Astrocyte (in vitro differentiated cells and primary cell): ENCODE measurements at places on chromosomes 7 and 10.

DNA sequence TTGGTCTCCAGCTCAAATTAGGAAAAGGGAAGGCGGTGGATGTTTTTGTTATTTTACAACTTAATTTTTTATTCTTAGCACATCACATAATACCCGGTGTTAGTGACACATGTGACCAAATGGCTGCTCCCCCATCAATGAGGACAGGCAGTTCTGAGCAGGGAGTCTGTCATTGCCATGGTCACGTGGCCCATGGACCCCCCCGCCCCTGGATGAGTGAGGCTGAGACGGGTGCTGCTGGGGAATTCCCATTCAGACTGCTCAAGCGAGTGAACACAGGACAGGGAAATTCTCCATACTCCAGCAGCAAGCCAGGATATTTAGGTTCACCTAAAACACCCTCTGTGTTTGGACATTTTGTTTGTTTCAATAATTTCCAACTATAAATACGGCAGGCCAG lies 34.7 kb upstream of the SLC35B4 start:
- DNase-seq: no peak

GRCh38 chr7:100959894-100960293 lies 9.5 kb upstream of the MUC12 start:
- no peak for DNase-seq

DNA sequence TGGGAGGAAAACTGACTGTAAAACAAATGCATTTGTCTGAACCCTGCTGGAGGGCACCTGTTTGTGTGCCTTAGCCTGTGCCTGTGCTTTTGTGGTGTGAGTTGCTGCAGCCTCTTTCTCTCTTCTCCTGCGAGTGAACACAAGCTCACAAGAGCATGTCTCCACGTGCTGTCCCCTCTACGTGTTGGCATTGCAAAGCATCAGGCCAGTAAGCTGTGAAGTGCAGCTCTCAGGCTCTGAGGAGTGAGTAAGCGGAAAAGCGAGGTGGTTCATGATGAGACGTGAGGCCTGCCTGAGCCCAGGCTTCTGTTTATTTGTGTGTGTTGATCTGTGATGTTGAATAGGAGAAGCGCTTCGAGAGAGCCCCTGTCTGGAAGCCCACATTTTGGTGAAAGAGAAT lies 85.6 kb upstream of the PDCD4 start:
- DNase-seq: no peak

GRCh38 chr10:95355301-95355700 lies 64.5 kb upstream of the PDLIM1 start:
- DNase-seq: peak; percentile 42

DNA sequence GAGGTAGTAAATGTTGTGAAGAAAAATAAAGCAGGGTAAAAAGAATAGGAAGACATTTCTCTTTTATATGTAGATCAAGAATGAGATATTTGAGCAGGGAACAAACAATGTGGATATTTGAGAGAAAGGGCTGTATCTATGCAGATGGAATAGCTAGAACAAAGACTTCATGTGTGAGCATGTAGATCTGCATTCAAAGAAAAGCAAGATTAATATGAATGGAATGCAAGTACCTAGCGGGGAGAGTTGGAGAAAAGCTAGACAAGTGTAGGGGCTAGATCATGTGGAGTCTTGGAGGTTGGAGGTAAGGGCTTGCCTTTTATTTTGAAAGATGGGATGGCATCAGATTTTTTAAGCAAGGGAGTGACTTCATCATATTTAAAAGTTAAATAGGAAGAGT lies 27.1 kb downstream of the SHOC2 start:
- DNase-seq: no peak

GRCh38 chr7:52233248-52233647 lies 802.2 kb upstream of the POM121L12 start:
- no peak for DNase-seq

DNA sequence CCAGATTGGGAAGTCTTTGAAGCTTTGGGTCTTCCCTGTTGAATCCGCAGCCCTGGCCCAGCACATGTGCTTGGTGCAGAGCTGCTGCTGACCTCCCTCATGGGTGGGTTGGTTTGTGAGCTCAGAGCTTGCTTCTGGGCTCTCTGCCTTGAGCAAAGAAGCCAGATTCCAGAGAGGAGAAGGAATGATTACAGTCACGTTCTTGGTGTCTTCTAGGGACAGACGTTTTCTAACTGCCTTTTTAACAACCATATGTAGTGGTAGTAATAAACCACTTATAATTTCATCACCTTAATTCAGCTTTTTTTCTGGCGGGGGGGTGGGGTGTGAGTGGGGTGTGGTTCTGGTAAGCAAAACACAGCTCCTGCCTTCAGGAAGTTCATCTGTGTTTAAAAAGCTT lies 39.5 kb downstream of the LRMDA start:
- DNase-seq: no peak

DNA sequence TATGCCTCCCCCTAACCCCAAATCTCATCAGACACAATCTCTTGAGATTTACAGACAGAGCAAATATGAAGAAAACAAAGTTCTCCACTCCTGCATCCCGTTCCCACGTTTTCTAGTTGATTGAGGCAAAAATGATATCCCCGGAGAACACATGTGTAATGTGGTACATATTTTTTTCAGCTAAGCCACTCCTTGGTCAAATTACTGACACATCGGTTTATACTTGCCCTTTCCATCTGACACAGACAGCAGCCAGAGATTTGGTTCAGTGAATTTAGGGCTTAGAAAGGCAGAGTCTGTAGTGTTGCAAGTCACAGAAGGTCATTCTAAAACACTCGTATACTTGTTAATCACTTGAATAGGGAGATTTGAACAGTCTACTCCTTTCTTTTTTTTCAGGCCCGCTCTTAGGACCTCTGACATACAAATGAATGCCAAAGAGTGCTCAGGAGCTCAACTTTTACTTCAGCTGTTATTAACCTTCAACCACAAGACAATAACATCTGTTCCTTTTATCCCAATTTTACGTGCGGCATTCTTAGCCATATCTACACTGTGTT lies 1.8 kb upstream of the DDX50 start:
- no peak for DNase-seq

DNA sequence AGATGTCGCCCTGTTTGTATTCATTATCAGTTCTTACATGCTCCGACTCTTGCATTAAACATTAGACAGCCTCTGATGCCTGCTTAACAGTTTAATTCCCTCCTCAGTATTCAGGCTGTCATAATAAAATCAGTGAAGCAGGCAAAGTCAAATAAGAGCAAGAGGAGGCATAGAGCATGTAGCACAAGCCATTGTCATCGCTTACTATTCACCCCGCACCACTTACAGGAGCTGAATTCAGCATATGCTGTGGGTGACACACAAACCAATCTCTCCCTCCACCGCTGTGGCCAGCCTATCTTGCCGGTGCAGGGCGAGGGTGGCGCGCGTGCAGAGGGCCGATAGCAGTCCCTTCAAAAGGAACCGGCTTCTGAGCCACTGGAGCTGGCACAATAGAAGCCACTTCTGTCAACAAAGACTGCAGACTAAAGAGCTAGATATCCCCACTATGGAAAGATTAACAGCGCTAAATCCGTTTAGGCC lies 433.2 kb upstream of the MGMT start:
- DNase-seq: no peak

- no peak for DNase-seq
Observed at GRCh38 chr10:78207776-78208175, 174.1 kb downstream of the RPS24 start.
